ENCODE measurements at places on chromosomes 3 and 15. TPM values are rescaled to one million over a fixed set of nuclear protein-coding genes. Genes with fewer than 3 reads are reported as not detected.

TTBK2 gene
- 5.6 TPM for total RNA-seq

GRCh38 chr15:75201616-75202250, at the start of gene C15orf39:
Gene C15orf39 (plus strand): TSS chr15:75201882. CDS start chr15:75206049, 4,167 bp downstream.
- peaks cover 8% of the 10 kb centered on the region for H3K4me1 ChIP-seq
- peak within 1 kb of the TSS; percentile 91 for H3K27ac ChIP-seq
- peak; percentile 52 for DNase-seq
- peaks cover 19% of the 10 kb centered on the region for H3K27me3 ChIP-seq
- H3K4me3 ChIP-seq = peak within 1 kb of the TSS; percentile 97

GALK2 gene
- 51.4 TPM for total RNA-seq

FAIM gene
- total RNA-seq = 2.5 TPM

DNA sequence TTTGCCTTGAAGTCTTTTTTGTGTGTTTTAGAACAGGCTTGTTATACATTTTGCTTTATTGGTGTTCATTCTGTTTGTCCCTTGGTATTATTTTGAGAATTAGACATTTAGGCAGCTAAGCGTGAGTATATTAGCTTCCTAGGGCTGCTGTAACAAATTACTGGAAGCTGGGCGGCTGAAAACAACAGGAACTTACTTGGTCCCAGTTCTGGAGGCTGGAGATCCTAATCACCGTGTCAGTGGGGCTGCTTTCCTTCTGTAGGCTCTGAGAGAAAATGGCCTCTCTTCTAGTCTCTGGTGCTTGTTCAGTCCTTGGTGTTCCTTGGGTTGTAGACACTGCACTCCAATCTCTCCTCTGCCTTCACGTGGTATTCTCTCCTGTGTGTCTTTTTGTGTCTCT, 142.3 kb downstream of the KLHL25 start:
- no peaks in the 10 kb centered on the region for H3K27me3 ChIP-seq
- H3K4me1 ChIP-seq = peaks cover 5% of the 10 kb centered on the region
- no peak overlapping the region for H3K4me3 ChIP-seq
- no peak overlapping the region for H3K27ac ChIP-seq

DNA sequence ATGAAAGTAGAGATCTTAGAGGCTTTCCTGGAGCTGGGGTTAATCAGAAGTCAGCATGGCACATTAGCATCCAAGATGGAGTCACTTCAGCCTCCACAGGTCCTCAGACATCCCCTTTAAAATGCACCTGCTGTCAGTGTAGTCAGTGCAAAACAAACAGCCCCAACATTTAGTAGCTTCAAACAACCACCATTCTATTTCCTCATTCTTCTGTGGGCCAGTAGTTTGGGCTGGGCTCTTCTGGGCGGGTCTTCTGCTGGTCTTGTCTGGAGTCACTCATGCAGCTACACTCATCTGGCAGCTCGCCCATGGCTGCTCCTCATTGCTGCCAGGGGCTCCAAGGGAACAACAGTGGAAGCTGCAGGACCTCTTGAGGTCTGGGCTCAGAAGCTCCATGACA, 99.9 kb downstream of the TLE3 start:
- H3K4me3 ChIP-seq = no peak overlapping the region
- H3K36me3 ChIP-seq = no peaks in the 10 kb centered on the region
- peak; percentile 4 for DNase-seq

- H3K4me1 ChIP-seq = peaks cover 31% of the 10 kb centered on the region
- H3K36me3 ChIP-seq = no peaks in the 10 kb centered on the region
- no peak overlapping the region for H3K4me3 ChIP-seq
- H3K27ac ChIP-seq = no peak overlapping the region
- peak; percentile 82 for DNase-seq
- H3K27me3 ChIP-seq = no peaks in the 10 kb centered on the region
Observed at GRCh38 chr3:159803459-159803858, 185.2 kb upstream of the IL12A start.

SLC22A14 gene
- total RNA-seq = not detected

HHATL gene
- not detected for total RNA-seq

SCG5 gene
- 8.3 TPM for total RNA-seq

DNA sequence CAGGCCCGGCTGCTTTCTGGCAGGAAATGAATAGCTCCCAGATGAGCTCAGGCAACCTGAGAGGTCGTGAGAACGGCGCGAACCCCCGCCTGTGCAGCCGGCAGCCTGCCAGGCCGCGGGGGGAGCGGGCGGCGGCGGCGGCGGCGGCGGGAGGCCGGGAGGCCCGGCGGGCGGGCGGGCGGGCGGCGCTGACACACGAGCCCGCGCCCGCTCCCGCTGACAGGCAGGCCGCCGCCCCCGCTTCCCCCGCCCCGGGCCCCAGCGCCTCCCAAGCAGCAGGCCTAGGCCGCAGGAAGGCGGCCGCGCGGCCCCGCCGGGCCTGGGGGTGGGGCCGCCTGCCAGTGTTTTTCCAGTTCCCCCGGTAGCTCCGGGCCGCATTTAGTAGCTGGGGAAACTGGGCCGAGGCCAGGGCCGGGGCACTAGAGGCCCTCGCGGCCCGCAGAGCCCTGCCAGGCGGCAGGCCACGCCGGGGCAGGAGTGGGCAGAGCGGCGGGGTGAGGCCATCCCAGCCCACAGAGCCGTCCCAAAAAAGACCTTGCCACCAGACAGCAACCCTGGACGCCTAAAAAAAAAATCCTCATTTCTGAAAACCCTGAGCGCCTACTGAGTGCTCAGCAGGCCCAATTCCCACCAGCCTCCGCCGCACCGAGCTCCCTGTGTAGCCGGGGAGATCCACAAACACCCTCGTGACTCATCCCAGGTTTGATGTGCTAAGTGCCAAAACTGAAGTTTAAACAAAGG, 5.6 kb downstream of the HES1 start:
- H3K4me3 ChIP-seq = peak overlapping the region; percentile 23
- peaks cover 15% of the 10 kb centered on the region for H3K4me1 ChIP-seq
- H3K27ac ChIP-seq = peak overlapping the region; percentile 53
- H3K27me3 ChIP-seq = peaks cover 5% of the 10 kb centered on the region

PROS1 gene
- 1.6 TPM for total RNA-seq

- no peaks in the 10 kb centered on the region for H3K36me3 ChIP-seq
- H3K4me3 ChIP-seq = no peak overlapping the region
- H3K4me1 ChIP-seq = peaks cover 7% of the 10 kb centered on the region
- peak; percentile 63 for DNase-seq
- H3K27me3 ChIP-seq = no peaks in the 10 kb centered on the region
- H3K27ac ChIP-seq = no peak overlapping the region
Observed at GRCh38 chr3:73653877-73654276, 29.1 kb upstream of the PDZRN3 start.

SYNPR gene
- total RNA-seq = not detected
